ENCODE measurements at places on chromosomes 7 and 10. TPM values are rescaled to one million over a fixed set of nuclear protein-coding genes. Genes with fewer than 3 reads are reported as not detected.

Gene TSPAN13
- 14.4 TPM for total RNA-seq

Gene CCDC146
- total RNA-seq, result 0.60 TPM

Gene CPN1
- 0.19 TPM for total RNA-seq

Gene FKBP6
- total RNA-seq, result not detected

Gene SFTPA1
- total RNA-seq, result not detected

Gene DYNC1I1
- total RNA-seq, result 0.13 TPM

All from A549 treated with dexamethasone at 1 μM for 4 hours (cell line).